ENCODE measurements at places on chromosomes 3 and 15. TPM values are rescaled to one million over a fixed set of nuclear protein-coding genes. Genes with fewer than 3 reads are reported as not detected.

- no peaks in the 10 kb centered on the region for H3K4me1 ChIP-seq
- H3K36me3 ChIP-seq, result no peaks in the 10 kb centered on the region
- H3K4me3 ChIP-seq, result no peak overlapping the region
- DNase-seq, result no peak
- H3K27me3 ChIP-seq, result peaks cover 17% of the 10 kb centered on the region
Measured at GRCh38 chr15:73822998-73823397, 50.4 kb upstream of the TBC1D21 start.

DNA sequence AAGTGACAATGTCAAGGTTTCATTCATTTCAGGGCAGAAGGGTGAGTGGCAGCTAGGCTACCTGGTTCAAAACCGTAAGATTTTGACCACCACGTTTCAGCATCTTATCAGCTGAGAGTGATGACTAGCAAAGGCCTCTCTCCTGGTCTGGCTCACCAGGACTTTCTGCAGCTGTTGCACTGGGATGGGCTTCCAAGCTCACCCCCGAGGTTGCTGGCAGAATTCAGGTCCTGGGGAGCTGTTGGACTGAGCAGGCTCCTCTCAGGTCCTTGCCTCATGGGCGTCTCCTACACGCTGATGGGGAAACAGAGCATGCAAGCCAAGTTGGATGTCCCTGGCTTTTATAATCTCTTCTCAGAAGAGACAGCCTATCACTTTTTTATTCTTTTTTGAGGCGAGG, 88.8 kb upstream of the RNU6-1 start:
- peaks cover 3% of the 10 kb centered on the region for H3K27me3 ChIP-seq
- no peak for DNase-seq
- no peaks in the 10 kb centered on the region for H3K4me1 ChIP-seq
- no peaks in the 10 kb centered on the region for H3K36me3 ChIP-seq
- H3K27ac ChIP-seq, result no peak overlapping the region

- H3K27me3 ChIP-seq, result peaks cover 2% of the 10 kb centered on the region
- DNase-seq, result no peak
- H3K4me1 ChIP-seq, result no peaks in the 10 kb centered on the region
- no peaks in the 10 kb centered on the region for H3K36me3 ChIP-seq
- H3K4me3 ChIP-seq, result no peak overlapping the region
Measured at GRCh38 chr15:49495993-49496753, 73.1 kb downstream of the FGF7 start.

Gene ADCY5
- not detected for total RNA-seq

DNA sequence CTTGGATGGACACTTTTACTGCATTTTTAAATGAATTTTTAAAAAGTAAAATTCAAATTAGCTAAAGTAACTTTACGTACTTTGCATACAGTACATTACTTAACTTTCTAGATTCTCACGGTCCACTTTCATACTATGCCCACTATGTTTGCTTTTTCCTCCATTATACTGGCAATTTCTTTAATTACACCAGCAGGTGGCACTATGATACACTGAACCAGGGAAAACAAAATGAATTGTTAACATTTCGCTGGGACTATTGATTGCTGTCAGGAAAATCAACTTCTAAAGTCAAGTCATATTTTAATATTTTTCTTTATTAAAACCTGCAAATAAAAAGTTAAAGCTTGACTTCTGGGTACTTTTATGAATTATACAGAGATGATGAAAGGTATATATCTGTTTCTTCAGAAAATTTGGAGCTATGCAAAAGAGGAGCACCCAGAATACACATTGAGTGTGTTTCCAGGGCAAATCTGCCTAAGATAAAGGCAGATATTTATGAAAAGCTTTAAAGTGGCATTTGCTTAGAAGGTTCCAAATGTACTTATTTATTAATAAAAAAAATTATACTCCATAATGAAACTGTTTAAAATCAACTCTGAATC, 21.8 kb upstream of the POU1F1 start:
- H3K36me3 ChIP-seq, result no peaks in the 10 kb centered on the region
- DNase-seq, result no peak
- H3K4me1 ChIP-seq, result no peaks in the 10 kb centered on the region
- H3K27me3 ChIP-seq, result no peaks in the 10 kb centered on the region
- H3K27ac ChIP-seq, result no peak overlapping the region

Gene KCTD6
- total RNA-seq, result 7.9 TPM

DNA sequence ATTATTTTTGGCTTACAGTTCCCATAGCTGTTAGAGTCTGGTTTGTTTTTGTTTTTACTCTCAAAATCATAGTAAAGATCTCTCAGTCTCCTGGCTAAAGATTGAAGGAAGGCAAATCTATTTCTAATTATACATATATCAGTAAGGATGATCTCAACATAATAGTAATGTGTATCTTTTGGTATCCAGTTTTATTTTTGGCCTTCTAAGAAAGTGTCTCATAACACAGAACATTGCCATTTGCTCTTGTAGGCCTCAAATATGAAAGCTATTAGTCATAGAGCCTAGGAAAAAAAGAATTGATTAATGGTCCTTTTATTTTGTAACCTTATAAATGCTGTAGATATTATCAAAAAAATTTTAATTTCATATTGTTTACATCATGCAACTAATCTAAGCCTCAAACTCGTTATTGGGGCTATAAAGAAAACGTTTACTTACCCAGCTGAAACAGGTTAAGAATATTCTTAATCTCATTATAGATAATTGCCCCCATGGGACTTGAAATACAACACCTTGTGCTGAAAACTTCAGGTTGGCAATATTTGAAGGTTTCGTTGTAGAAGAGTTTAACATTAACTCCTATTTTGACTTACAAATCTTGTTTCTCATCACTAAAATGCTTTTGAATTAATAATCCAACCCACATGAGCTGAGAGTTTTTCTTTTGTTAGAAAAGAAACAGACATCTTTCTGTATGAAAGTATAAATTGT, 16.7 kb downstream of the FBXO45 start:
- no peak for DNase-seq
- H3K27me3 ChIP-seq, result no peaks in the 10 kb centered on the region
- H3K4me3 ChIP-seq, result no peak overlapping the region
- peaks cover 8% of the 10 kb centered on the region for H3K4me1 ChIP-seq
- peaks cover 30% of the 10 kb centered on the region for H3K36me3 ChIP-seq

- no peaks in the 10 kb centered on the region for H3K4me1 ChIP-seq
- H3K27me3 ChIP-seq, result peaks cover 6% of the 10 kb centered on the region
- no peak for DNase-seq
- H3K4me3 ChIP-seq, result no peak overlapping the region
- H3K36me3 ChIP-seq, result no peaks in the 10 kb centered on the region
Measured at GRCh38 chr3:111143-112069, 85.2 kb upstream of the CHL1 start.

Gene ERC2
- not detected for total RNA-seq

- DNase-seq, result peak; percentile 61
- H3K27me3 ChIP-seq, result no peaks in the 10 kb centered on the region
- H3K4me1 ChIP-seq, result peaks cover 5% of the 10 kb centered on the region
- H3K27ac ChIP-seq, result no peak overlapping the region
- no peak overlapping the region for H3K4me3 ChIP-seq
- H3K36me3 ChIP-seq, result no peaks in the 10 kb centered on the region
Measured at GRCh38 chr3:27659279-27660021, 62.7 kb downstream of the EOMES start.

- peaks cover 45% of the 10 kb centered on the region for H3K4me1 ChIP-seq
- H3K4me3 ChIP-seq, result no peak overlapping the region
- H3K36me3 ChIP-seq, result no peaks in the 10 kb centered on the region
- DNase-seq, result no peak
- H3K27ac ChIP-seq, result no peak overlapping the region
- no peaks in the 10 kb centered on the region for H3K27me3 ChIP-seq
Measured at GRCh38 chr3:143832433-143832832, 15.8 kb downstream of the SLC9A9 start.

Gene GMNC
- total RNA-seq, result not detected

- H3K27me3 ChIP-seq, result no peaks in the 10 kb centered on the region
- DNase-seq, result no peak
- H3K36me3 ChIP-seq, result no peaks in the 10 kb centered on the region
- no peaks in the 10 kb centered on the region for H3K4me1 ChIP-seq
- H3K27ac ChIP-seq, result no peak overlapping the region
Measured at GRCh38 chr15:33114374-33114717, 80.2 kb downstream of the FMN1 start.

GRCh38 chr15:96487245-96487644, 156.7 kb downstream of the NR2F2 start:
- no peak for DNase-seq
- peaks cover 3% of the 10 kb centered on the region for H3K27me3 ChIP-seq
- H3K4me1 ChIP-seq, result no peaks in the 10 kb centered on the region
- no peaks in the 10 kb centered on the region for H3K36me3 ChIP-seq
- H3K4me3 ChIP-seq, result no peak overlapping the region
- H3K27ac ChIP-seq, result no peak overlapping the region

- H3K36me3 ChIP-seq, result no peaks in the 10 kb centered on the region
- no peaks in the 10 kb centered on the region for H3K4me1 ChIP-seq
- H3K27ac ChIP-seq, result no peak overlapping the region
- DNase-seq, result no peak
Measured at GRCh38 chr3:171936191-171936841, 93.2 kb downstream of the TMEM212 start.

DNA sequence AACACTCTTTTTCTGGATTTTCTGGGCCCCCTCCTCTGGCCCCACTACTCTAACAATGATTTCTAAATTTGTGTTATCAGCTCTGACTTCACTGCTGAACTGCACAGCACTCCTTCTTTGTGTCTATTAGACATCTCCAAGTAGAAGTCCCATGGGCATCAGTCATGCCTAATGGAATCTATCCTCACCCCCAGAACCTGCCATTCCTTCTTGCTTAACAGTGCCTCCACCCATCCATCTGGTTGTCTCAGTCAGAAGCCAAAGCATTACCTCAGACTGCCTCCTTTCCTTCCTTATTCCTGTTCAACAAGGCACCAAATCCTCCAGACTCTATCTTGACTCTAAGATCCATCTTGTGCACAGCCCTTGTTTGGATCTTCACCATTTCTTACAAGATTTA, 36.2 kb downstream of the SSR3 start:
- no peak overlapping the region for H3K27ac ChIP-seq
- H3K4me3 ChIP-seq, result no peak overlapping the region
- peaks cover 11% of the 10 kb centered on the region for H3K4me1 ChIP-seq
- peaks cover 23% of the 10 kb centered on the region for H3K27me3 ChIP-seq
- no peak for DNase-seq

Gene ARGFX
- not detected for total RNA-seq

Gene TMC3
- total RNA-seq, result not detected

Gene CRYBG3
- total RNA-seq, result 4.2 TPM

- DNase-seq, result no peak
- no peaks in the 10 kb centered on the region for H3K36me3 ChIP-seq
Measured at GRCh38 chr15:62104401-62104800, 37.6 kb downstream of the C2CD4A start.

DNA sequence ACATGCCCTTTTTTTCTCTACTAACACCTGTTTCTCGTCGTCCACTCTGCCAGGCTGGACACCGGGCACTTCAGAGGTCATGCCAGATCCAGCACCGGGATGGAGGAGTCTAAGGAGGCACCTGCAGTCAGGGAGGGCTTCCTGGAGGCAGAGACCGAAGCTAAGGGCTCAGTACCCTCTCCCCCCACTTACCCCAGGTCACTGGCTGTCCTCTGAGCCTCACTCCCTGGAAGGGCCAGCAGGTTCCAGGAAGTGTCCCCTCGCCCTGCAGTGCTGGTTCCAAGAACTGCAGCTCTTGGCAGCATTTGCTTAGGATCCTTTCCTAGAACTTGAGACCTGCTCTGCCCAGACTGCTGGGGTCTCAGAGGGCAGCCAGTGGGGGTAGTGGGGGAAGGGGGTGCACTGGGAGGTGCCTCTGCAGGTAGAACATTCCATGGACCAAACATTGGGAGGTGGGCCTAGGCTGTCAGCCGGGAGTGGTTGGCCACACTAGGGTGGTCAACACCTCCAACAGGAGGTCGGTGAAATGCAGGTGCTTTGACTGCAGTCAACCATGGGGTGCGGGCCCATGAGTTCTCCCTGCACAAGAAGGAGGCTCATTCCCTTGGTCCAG, 11.3 kb downstream of the CISH start:
- no peak for DNase-seq
- peak overlapping the region; percentile 96 for H3K4me3 ChIP-seq
- H3K4me1 ChIP-seq, result peaks cover 81% of the 10 kb centered on the region

GRCh38 chr3:57154470-57155309, 10.5 kb downstream of the IL17RD start:
- no peak overlapping the region for H3K4me3 ChIP-seq
- no peak overlapping the region for H3K27ac ChIP-seq
- no peak for DNase-seq
- H3K27me3 ChIP-seq, result peaks cover 23% of the 10 kb centered on the region

DNA sequence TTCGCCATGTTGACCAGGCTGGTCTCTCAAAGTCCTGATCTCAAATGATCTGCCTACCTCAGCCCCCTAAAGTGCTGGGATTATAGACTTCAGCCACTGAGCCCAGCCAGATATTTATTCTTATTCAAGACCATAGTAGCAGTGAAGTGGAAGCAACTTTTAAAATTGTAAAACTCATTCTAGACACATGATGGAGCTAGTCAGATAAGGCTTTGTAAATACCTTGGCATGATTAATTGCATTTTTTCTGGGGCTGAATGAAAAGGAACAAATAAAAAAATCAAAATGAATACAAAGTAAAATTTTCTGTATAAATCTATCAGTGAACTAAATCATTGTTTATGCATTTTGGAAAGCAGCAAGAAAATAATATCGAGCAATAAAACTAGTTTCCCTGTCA, 4.1 kb upstream of the MYO1E start:
- no peaks in the 10 kb centered on the region for H3K36me3 ChIP-seq
- no peak overlapping the region for H3K27ac ChIP-seq
- no peak for DNase-seq
- peaks cover 29% of the 10 kb centered on the region for H3K27me3 ChIP-seq
- no peak overlapping the region for H3K4me3 ChIP-seq
- H3K4me1 ChIP-seq, result peaks cover 7% of the 10 kb centered on the region

Gene RASGRP1
- 120 TPM for total RNA-seq

DNA sequence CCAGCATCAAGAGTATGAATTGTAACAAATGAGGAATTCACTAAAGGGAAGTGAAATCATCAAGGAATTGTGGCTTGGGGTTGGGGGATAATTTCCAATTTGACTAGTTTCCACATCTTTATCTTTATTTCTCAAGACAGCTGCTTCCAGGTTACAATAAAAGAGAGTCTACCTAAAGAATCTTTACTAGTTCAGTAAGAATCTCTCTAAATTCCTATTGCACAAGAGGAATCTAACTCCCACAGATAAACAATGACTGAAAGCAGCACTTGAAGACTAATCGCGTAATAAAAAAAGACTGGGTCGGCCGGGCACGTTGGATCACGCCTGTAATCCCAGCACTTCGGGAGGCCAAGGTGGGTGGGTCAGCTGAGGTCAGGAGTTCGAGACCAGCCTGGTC, 194.4 kb downstream of the KBTBD8 start:
- no peak overlapping the region for H3K27ac ChIP-seq
- no peaks in the 10 kb centered on the region for H3K4me1 ChIP-seq
- no peaks in the 10 kb centered on the region for H3K36me3 ChIP-seq
- no peaks in the 10 kb centered on the region for H3K27me3 ChIP-seq

Gene KCNH8
- total RNA-seq, result 0.05 TPM

Gene SPINK8
- not detected for total RNA-seq

Gene IL17RB
- 0.69 TPM for total RNA-seq

- peaks cover 7% of the 10 kb centered on the region for H3K4me1 ChIP-seq
- no peak overlapping the region for H3K27ac ChIP-seq
- DNase-seq, result no peak
- H3K4me3 ChIP-seq, result no peak overlapping the region
Measured at GRCh38 chr15:48936666-48937065, 27.1 kb downstream of the SHC4 start.

- H3K27me3 ChIP-seq, result peaks cover 52% of the 10 kb centered on the region
- H3K27ac ChIP-seq, result no peak overlapping the region
- no peak overlapping the region for H3K4me3 ChIP-seq
Measured at GRCh38 chr3:133676336-133677118, 14.8 kb upstream of the TOPBP1 start.

GRCh38 chr3:188242436-188243123, 88.6 kb downstream of the LPP start:
- H3K27me3 ChIP-seq, result no peaks in the 10 kb centered on the region
- H3K4me3 ChIP-seq, result no peak overlapping the region
- peak overlapping the region; percentile 15 for H3K27ac ChIP-seq
- no peak for DNase-seq
- peaks cover 38% of the 10 kb centered on the region for H3K4me1 ChIP-seq
- H3K36me3 ChIP-seq, result peaks cover 2% of the 10 kb centered on the region
